Sciatic nerve (tissue), 2 donors: ENCODE measurements at places on chromosomes 5 and 9.

DNA sequence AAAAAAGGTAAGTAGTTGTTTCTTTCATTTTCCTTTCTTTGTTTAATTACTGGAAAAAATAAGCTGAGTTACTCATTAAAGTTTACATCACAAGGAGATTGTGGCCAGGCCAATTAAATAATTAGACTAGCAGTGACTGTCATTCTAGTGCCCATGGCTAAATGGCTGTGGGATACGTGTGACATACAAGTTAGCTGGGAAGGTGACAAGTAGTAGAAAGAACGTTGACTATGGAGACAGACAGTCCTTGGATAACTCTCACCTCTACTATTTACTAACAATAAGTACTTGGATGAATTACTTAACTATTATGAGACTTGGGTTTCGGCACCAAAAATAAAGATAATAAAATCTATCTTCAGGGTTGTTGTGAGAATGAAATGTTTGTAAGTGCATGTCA lies 7.0 kb upstream of the LOX start:
- DNase-seq: no peak

DNA sequence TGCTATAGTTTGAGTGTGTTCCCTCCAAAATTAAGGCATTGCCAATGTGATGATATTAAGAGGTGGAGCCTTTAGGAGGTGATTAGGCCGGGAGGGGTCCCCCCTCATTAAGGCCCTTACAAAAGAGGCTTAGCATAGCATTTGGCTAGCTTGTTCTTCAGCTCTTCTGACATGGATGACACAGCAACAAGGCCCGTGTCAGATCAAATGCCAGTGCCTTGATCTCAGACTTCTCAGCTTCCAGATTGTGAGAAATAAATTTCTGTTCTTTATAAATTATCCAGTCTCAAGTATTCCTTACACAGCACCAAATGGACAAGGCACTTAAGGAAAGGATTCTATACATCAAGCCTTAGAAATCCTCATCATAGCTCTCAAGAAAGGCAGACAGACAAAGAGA lies 31.8 kb downstream of the SLC38A9 start:
- DNase-seq: no peak

DNA sequence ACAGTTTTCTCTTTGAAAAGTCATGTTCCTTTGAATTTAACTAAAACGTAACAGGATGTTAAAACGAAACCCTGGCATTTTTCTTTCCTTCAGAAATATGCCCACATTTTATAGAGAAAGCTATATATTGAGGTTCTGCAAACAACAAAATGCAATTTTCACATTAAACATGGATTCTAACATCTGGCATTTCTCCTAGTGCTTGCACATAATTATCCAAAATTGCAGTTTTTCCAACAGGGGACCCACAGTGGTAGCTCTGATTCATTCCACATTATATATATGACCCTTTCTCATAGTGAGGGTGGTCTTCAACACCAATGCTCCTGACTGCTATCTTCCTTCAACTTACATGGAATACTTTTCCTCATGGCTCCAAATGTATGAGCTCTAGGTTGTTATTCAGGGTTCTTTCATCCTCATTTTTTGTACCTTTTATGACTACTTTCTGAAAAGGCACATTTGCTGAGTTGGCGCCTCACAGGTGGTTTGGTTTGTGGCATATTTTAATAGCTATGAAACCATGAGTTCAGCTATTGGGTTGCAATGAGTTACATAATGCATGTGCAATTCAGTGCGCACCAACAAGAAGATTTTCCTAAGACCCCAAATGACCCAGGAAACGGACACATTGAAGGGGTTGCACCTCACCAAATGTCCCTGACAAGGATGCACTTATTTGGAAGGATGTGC lies 551.7 kb downstream of the RAB3C start:
- no peak for DNase-seq

- DNase-seq: no peak
Observed at GRCh38 chr5:5941486-5941885, 436.9 kb downstream of the MED10 start.

DNA sequence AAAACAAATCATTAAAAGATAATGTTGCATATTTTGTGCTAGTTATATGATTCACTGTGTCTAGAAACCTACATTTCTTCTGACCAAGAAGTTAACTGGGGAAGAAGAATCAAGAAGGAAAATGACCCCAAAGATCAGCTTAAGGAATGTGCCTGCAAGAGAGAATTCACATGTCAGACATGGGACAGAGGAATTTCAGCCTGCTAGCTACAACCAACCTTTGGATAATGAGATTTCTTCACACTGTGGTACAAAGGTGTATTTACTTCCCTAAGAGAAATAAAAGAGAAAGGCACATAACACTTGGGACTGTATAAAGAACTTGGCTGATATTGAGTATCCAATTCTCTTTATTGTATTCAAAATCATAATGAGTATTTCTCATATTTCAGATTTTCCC lies 39.6 kb upstream of the ELL2 start:
- DNase-seq: no peak

DNA sequence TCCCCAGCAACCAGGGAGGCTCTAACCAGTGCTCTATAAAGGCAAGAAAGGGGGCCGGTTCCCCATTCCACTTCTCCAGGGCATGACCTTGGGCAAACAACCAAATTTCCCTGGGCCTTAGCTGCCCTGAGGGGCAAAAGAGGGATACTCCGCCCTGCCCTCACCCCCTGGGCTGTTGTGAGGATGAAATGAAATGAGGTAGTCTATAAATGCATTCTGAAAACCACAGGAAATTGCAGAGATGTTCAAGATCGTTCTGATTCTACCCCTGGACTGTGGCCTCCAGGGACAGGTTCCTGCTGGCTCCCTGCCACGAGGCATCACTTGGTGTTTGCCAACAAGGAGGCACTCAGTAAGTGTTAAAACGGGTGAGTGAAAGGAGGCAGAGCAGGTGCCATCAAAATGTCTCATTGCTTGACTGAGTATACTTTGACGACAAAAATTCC lies 5.7 kb downstream of the RAPGEF1 start:
- no peak for DNase-seq
